C1 segment of cervical spinal cord (tissue), 14 donors: ENCODE measurements at places on chromosomes 7 and 10.

DNA sequence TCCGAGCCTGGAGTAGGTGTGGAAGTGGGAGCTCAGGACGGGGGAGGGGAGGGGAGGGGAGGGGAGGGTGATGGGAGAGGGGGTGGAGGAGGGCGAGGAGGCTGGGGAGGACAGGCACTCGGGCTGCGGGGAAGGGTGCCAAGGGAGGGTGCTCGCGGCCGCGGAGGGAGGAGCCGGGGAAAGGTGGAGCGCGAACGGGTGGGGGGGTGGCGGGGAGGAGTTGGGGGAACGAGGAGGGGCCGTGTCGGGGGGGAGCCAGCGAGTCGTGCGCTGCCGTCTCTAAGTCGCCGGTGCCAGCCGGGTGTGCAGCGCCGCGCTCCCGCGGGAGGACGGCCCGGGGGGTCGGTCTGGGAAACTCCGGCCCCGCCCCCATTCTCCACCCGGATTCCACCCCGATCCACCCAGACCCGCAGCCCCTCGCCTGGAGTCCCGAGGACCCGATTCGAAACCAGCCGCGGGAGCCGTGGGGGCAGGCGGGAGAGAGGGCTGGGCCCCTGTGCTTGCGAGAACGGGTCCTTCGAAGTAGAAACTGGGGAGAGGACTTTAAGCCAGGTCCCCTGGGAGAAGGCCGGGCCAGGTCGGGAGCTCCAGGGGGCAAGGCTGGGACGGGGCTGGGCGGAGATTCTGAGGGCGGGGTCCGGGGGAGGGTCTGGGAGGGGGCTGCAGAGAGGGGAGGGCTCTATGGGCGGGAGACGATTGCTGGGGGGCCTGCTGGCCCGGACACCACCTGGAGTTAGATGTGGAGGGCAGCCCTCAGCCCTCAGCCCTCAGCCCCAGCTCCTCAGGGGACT, at the start of gene ZNF467:
TSS of gene ZNF467 (minus strand) at position 143 of the 791 bp plus-strand sequence. CDS start 2,556 bp downstream, outside the sequence.
- no peak for DNase-seq

- no peak for DNase-seq
These were observed 122.3 kb downstream of the CNNM2 start for GRCh38 chr10:103040418-103040817.

DNA sequence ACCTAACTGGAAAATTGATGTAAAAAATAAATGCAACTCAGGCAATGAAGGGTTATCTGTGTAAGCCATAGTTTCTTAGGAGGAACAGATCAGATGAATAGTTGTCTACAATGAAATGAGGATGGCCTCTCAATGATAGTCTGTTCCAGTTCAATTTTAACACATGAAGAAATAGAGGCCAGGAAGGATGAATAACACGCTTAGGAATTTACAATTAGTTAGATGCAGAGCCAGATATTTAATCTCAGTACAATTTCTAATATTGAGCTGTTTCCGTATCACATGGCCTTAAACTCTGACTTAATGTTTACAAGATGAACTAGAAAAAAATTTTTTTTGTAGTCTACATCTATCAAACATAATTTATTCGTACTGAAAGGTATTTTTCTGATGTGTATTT, 176.6 kb downstream of the GALNT11 start:
- no peak for DNase-seq

DNA sequence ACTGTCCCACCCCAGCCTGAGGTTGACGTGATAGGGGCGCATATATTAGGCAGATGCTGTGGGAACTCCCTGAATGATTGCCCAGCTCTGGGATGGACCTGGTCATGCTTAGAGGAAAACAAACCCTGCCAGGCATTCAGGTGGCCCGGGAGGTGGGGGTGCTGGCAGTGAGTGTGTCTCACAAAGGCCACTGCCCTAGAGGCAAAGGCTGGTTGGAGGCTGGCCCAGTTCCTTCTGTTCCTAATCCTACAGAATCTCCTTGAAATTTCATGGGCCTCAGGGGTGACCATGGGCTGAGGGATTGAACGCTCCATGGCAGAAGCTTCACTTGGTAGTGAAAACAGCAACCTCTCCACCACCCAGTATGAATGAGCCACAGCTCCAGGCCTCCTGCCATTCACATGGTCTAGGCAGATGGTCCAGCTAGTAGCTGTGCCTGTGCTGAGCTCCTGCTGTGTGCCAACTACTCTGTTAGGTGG, 25.6 kb downstream of the ADRA2A start:
- DNase-seq: no peak

DNA sequence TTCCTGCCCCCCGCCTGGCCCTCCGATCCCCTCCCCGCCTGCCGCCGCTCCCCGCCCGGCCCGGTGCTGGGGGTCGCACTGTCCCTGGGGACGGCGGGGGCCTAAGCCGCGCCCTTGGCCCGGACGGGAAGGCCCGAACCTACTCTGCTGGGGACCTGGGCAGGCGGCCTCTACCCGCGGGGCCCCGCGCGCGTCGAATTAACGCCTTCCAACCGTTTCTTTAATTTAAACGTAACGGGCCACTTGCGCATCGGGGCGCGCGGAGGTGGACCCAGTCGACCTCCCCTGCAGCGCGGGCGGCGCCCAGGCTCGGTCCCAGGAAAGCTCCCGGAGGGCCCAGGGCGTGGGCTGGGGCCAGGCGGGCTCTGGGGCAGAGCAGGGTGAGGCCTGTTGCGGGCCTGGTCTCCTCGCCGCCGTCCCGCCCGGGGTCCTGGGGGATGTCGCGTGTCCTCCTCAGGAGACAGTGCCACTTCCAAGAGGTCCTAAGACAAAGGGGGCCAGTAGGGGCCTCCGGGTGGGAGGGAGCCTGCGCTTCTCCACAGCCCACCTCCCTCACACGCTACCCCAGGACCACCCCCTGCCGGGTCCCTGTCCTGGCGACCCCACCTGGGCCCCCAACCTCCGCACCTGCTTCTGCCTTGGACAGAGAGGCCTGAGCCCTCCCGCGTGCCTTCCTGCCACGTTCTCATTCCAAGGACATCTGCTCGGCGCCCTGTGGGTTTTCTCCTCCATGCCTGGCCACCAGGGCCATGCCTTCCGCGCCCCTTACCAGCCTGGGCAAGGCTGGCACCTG, 658 bp upstream of the PTPRN2 start:
- DNase-seq: no peak

DNA sequence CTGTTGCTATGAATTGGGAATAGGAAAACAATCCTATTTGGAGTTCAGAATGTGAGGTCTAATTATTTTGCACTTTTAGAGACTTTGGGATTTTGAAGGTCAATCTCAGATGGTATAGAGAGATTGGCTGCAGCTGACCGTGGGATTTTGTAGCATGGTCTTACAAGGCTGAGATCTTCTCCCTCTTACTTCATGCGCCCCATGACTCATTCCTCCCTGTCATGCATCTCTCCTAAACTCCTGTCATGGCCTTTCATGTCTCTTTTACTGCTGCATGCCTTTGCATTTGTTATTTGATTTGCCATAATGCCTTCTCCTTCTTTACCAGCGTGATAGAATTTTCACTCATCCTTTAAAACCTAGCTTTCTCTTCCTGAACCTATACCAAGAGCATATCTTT, 133.1 kb downstream of the BBS9 start:
- no peak for DNase-seq

GRCh38 chr10:127552446-127552845, 3.3 kb downstream of the NPS start:
- no peak for DNase-seq

DNA sequence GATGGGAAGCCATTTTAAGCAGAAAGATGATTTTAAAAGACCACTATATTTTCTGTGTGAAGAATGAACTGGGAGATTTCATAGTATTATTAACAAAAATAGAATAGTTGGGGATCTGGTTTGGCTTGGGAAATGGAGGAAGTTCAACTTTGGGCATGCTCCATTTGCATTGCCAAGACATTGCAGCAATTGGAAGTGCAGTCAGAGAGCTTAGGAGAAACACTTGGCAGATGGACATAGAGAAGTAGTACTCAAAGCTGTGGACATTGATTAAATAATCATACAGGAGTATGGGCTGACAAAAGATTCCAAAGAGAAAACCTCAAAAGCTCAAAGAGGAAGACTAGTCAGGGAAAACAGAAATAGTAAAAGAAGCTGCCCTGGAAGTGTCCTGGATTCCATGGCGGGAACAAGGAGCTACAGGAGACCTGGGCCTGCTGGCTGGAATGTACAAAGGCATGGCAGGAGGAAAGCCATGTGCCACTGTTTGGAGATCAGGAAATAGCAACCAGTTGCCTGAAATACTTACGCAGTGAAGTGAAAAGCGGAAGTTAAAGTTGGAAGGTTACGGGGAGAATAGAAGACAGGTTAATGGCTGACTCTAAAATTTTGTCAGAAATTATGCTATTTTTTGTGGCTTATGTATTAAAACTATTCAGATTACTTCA, 93.6 kb upstream of the MXI1 start:
- DNase-seq: no peak

- no peak for DNase-seq
These were observed 13.4 kb upstream of the DENND2A start for GRCh38 chr7:140654109-140654387.

- no peak for DNase-seq
These were observed 133.8 kb upstream of the WNT16 start for GRCh38 chr7:121195010-121195409.

DNA sequence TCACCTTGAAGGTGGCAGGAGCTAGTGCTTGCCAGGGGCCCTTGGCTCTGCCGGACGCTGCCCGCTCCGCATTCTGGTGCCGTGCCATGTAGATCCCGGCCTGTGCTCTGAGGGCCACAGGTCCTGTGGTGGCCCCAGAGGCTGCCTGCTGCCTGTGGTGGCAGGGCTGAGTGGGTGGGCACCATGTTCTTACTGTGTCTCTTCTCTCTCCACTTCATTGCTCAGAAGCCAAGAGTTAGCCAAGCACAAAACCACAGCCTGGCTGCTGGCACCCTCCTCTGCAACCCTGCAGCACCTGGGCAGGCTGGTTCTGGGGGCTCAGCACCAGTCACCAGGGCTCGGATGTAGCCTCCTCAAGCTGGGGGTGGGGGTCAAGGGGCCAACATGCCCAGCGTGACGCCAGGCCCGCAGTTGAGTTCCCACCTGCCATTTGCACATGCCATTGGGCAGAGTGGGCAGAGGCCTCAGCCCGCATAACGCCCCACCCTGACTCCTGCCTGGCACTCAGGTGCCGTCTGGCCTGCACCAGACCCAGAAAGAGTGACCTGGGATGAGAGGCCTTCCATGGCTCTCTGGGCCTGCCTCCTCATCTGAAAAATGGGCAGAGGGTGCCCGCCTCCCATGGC, 16.3 kb downstream of the ZMIZ1 start:
- no peak for DNase-seq

DNA sequence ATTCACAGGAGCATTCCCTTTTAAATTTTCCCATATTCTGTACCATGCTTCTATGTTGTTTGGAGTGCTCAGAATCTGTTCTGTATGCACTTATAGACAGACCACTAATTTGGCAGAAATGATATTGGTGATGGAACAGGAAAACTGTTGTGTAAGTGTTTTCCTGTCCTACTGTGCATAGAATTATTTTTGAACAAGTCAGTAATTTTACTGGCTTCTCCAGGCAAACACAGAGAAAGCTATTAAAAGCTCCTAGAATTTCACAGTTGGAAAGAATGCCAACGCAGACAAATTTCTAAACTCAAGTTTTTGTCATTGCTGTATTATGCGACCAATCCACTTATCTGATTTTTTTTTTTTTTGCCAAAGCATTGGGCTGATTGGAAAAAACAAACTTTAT, 55.7 kb downstream of the ANKMY2 start:
- no peak for DNase-seq

DNA sequence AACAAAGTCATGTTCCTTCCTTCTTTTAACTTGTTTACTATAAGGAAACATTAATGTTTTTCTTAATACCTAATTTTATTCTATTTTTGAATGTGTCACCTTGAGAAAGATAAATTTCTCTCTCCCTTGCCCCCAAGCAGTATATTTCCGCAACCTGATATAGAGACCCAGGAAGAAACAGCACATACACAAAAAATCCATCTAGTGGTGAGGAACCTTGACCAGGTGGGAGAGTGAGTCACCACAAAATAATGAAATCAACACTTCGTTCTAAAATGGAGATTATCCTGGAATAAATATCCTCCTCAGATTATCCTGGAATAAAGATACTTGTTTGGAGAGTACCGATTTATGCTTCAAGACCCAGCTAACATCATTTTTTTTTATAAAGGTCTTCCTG, 232.9 kb upstream of the PTN start:
- DNase-seq: no peak

DNA sequence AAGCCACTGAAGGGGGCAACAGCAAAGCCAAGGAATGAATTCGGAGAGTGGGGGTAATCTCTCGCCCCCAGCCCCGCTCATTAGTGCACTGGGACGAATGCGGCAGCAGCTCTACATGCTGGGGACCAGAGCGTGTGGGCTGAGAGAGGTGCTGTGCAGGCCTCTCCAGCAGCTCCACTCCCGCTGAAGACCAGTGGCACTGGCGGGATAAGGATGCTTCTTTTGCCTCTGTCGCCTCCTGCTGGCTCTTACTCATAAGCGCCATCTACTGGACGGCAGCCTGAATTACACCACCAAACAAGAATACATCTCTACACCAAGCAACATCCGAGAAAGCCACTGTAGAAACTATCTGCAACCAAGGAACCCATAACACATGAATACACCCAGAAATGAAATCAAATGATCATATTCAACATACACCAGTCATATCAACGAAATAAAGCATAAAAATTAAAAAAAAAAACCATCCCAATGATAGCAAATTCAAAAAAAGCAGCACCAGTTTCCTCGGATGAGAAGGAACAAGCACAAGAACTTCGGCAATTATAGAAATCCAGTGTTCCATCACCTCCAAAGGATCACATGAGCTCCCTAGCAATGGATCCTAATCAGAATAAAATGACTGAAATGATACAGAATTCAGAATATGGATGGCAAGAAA, 79.0 kb upstream of the TMEM168 start:
- DNase-seq: no peak

- DNase-seq: peak; percentile 46
These were observed at the start of gene UPP1 for GRCh38 chr7:48089046-48090003. TSS of gene UPP1 (plus strand) at chr7:48089265. CDS start at chr7:48094784, 5,519 bp downstream.

DNA sequence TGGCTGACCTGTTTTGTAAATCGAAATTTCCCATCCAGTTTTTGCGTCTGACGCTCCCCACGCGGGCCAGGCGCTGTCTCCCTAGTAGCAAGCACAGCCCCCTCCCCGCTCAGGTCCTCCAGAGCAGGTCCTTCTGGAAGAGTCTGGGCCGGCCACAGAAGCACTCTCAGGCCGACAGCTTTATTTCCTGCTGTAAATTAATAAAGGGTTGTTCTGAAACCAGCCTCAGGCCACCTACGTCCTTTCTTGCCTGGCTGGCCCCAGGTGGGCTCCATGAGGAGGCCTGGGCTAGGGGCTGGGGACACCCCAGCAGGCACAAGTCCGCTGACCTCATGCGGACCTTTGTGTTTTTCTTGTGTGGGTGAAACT, 35.2 kb downstream of the CAMK2B start:
- DNase-seq: no peak

- DNase-seq: no peak
These were observed 40.9 kb downstream of the JCAD start for GRCh38 chr10:30018496-30018895.

- no peak for DNase-seq
These were observed 3.3 kb downstream of the ZNF503 start for GRCh38 chr10:75398200-75398691.
